ENCODE measurements at places on chromosomes 2 and 18.

- DNase-seq: no peak
These were observed 437.2 kb upstream of the KLHL29 start for GRCh38 chr2:22947741-22948140.

DNA sequence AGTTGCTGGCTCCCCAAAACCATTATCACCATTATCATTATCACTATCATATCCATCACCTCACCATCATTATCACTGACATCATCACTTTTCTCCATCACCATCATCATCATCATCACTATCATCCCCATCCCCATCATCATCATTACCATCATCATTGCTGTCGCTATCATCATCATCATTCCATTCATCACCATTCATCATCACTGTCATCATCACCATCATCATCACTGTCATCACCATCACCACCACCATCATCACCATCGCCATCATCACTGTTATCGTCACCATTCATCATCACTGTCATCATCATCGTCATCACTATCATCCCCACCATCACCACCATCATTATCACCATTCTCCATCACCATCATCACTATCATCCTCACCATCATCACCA is 9.0 kb downstream of the HPCAL1 start:
- no peak for DNase-seq

- DNase-seq: no peak
These were observed 166.5 kb upstream of the COPS8 start for GRCh38 chr2:236919209-236919608.

DNA sequence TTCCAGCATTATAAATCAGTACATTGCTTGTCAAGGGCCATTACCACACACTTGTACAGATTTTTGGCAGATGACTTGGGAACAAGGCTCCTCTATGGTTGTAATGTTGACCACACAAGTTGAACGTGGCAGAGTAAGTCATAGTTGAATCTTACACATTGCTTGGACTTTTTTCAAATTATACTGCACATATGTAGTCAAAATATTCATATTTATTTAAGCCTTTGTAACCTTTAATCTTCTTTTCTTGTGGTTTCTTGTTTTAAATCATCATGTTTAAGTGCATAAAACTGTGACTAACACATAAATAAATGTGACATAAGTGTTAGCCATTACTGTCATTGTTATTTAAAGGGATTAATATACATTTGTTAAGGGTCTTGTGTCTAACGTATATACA is 52.1 kb upstream of the EPB41L5 start:
- no peak for DNase-seq

- DNase-seq: no peak
These were observed 95.1 kb upstream of the NT5C1B start for GRCh38 chr2:18684206-18685038.

DNA sequence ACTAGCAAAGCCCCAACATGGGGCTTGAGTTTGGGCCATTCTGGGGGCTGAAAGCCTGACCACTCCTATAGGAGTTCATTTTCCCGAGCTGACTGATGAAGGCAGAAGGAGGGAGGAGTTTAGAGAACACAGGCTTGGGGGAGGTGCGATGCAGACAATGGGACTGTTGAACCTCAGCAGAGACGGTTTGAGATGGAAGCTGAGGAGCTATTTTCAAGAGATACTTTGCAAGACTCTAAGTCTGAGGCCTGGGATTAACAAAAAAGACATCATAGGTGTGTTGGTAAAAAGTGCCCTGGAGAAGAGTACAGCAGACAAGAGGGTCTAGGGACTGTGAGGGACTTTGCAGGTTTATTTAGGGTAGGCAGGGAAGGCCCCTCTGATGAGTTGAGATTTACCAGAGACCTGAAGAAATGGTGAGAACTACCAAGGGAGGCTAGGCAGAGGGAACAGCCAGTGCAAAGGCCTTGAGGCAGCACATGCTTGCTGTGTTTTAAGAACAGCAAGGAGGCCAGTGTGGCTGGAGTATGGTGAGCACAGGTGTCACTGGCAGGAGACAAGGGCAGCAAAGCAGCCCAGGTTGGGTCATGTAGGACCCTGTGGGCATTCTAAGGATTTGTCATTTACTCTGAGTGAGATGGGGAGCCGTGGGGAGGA is 31.6 kb downstream of the PCBP1 start:
- no peak for DNase-seq

GRCh38 chr2:85503168-85503850 is 35.7 kb upstream of the MAT2A start:
- DNase-seq: no peak

DNA sequence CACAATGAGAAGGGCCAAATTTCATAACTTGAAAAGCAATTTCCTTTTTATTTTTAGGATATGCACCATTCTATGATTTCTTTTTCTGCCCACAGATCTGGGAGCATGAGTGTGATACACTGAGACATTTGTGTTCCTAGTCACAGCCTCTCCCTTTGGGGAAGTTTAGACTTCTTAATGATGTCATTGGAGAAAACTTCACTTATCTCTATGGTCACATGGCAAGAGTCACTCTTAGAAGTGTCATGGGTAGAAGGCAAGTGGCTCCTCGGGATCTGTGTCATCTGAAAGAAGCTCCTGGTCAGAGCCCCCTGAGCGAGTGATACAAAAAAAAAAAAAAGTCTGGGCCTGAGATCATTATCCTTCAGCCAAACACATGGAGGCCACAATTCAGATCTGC is 62.5 kb upstream of the LGALSL start:
- no peak for DNase-seq

DNA sequence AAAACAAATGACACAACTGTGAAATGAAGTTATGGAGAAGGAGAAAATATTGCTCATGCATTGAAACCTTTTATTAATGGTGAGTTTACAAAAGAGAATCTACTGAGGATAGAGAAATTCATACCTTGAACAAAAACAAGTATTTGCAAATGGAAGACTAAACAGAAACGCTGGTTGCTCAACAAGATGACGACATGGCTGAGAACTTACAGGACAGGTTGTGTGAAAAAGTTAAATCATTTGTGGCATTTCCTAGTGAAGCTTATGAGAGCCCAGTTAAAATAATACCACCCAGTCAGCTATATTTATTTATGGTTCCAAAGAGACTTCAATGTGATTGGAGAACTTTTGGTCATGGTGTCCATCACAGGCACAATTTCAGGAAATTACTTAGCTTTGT is 148.6 kb upstream of the PKDCC start:
- DNase-seq: no peak

Data from stimulated activated CD4-positive, alpha-beta T cell treated with anti-CD3 and anti-CD28 coated beads, Interleukin-12 subunit alpha, Interleukin-12 subunit beta, amount 100 ng/mL, for 24 hours (primary cell).